ENCODE measurements at places on chromosomes 3 and 15.
A peak's percentile ranks its signal among the peaks of the same experiment; 100 is the strongest.

GRCh38 chr3:33006081-33006480, 54.6 kb downstream of the CCR4 start:
- DNase-seq = no peak

GRCh38 chr3:124620600-124621063, 109.6 kb upstream of the UMPS start:
- DNase-seq = no peak

DNA sequence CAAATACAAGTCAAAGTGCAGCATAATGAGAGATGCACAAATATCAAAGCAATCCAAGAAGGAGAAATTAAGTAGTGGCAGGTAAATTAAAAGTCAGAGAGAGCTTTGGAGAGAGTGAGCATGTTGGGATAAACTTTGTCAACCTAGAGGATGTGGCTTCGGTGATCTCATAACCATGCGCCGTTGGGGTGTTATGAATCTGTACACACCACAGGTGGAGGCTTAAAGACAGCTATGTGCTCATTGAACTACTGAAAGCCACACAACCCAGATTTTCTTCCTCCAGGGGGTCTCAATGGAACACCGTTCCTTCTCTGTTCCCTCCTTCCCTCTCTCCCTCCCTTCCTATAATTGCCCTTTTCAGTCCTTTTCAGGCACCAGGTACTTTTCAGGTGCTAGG, 52.0 kb downstream of the SUCNR1 start:
- no peak for DNase-seq

DNA sequence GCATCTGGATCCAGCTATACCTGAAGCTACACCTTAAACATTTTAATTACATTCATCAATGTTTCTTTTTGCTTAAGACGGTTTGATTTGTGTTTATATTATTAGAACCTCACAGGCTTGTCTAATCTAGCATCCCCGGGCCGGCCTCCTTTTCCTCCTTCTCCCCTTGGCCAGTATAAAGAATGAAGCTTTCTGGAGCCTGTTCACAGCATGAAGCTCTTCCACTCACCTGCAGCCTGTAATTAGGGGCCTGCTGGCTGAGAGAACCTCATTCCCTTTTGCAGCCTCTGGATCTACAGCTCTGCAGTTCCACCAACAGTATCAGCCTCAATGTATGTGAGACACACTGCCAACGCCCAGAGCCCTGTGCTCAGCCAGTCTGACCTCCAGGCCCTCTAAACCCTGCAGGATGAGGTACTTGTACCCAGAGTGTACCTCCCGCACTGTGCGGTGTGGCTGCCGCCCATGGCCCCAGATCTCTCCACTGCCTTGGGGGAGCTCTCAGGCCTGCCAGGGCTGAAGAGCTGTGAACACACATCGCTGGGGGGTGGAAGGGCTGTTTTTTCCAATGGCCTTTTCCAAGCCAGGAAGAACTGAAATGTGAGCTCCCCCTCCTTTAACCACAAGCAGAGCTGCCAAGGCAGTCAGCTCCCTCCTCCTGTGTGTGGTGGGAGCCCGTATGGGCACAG, 114.7 kb upstream of the ALDH1A3 start:
- DNase-seq = no peak

DNA sequence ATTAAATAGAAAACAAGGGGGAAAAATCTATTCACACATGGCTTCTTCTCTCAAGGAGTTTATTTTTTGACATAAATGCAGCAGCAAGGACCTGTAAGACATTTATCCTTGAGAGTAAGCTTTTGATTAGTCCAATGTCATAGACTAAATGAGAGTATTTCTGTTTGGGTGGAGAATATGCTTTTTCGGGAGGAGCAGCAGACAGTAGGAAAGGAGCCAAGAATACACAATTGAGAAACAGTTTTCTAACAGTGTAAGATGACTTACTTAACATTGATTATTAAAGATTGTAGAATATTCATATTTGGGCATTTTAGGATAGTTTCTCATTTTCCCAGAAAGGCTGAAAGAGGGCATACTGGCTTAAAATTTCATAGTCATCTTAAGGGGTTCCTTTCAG, 65.9 kb upstream of the PAQR5 start:
- DNase-seq = no peak

- DNase-seq = no peak
Measured at GRCh38 chr3:130276203-130276803, 69.2 kb upstream of the COL6A5 start.

- no peak for DNase-seq
Measured at GRCh38 chr3:84224262-84224661, 734.5 kb upstream of the CADM2 start.

DNA sequence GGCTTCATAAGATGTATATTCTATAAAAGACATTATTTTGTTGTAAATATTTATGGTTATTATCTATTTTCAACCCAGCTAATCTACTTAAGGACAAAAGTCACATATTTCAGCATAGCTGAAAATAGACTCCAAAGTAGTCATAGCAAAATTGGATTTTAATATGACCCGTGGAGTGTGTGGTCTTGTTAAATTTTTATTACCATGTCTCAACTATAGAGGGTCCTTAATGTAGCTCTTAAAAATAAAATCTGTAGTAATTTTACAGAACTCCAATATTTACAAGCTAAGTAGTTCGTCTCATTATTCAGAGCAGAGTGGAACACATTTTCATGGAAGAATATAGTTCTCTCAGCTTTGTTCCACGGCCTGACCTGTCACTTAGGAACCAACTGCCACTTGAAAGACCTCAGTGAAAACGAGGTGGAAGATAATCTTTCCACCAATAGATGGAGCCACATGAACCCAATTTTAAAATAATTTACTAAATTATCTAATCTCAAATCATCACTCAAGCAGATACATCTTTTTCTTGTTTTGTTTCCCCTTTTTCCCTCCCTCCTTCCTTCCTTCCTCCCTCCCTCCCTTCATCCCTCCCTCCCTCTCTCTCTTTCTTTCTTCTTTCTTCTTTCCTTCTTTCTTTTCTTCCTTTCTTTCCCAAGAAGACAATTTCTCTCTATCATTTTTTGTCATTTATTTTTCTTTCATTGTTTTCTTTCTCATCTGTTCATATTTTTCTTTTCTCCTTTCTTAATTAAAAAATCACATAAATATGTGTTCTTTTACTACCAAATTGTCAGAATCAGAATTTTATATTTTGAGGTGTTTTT, 97.2 kb downstream of the CLDN1 start:
- no peak for DNase-seq

GRCh38 chr3:29382409-29382808, 101.5 kb downstream of the RBMS3 start:
- no peak for DNase-seq

DNA sequence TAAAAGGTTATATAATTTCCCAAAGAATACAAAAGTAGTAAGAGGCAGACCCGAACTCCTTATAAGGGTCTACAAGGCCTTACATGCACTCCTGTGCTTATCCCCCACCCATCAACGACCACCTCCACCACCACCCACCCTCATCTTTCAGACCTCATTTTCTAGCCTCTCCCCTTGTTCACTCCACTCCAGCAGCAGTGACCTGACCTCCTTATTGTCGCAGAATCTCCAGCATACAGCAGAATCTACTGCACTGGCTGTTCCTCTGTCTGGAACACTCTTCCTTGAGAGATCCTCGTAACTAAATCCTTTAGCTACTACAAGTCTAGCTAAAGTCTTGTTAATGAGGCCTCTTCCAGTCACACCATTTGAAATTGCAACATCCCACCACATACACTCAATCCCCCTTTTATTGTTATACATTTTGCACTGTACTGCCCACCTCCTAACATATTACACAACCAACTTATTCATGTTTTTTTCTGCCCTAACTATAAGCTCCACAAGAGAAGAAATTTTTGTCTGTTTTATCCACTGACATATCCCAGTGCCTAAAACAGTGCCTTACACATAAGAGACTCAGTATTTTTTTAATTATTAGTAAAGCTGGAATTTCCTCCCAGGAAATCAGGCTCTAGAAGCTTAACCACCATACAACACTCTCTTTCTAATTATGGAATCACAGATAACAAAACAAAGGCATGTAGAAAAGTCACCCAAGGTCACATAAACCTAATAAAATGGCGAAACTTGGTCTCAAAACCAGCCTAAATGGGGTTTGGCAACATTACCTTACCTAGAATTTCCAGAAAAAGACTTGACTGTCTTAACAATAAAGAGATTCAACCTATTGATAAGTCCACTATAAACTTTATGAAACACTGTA, 40.2 kb downstream of the ZNF148 start:
- no peak for DNase-seq

DNA sequence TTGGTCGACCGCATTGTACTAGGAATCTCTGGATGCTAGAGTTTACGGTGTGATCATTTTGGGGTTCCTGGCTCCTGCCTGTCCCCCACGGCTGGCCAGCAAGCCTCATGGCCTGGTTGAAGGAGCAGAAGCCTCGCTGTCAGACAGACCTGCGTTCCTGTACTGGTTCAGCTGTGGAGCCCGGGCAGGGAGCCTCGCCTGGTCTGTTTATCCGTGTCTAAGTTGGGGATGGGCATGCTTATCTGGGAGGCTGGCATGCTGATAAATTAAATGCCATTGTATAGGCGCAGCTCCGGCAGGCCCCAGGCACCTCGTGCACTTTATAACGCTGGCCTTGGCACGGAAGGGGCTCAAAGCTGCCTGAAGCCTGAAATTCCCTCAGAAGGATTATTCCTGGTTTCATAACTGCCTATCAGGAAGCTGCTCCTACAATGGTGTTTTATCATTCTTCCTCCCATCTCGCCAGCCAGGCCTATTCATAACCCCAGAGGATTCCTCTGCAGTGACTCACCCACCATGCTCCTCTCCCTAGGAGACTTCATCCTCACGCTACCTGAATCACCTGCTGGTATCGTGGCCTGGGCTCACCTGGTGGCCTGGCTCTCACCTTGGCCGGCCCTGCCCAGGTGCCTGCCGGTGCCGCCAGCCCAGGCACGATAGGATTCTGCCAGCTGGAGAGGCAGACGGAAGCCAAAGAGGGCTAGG, 110.9 kb downstream of the ASB7 start:
- DNase-seq = no peak

DNA sequence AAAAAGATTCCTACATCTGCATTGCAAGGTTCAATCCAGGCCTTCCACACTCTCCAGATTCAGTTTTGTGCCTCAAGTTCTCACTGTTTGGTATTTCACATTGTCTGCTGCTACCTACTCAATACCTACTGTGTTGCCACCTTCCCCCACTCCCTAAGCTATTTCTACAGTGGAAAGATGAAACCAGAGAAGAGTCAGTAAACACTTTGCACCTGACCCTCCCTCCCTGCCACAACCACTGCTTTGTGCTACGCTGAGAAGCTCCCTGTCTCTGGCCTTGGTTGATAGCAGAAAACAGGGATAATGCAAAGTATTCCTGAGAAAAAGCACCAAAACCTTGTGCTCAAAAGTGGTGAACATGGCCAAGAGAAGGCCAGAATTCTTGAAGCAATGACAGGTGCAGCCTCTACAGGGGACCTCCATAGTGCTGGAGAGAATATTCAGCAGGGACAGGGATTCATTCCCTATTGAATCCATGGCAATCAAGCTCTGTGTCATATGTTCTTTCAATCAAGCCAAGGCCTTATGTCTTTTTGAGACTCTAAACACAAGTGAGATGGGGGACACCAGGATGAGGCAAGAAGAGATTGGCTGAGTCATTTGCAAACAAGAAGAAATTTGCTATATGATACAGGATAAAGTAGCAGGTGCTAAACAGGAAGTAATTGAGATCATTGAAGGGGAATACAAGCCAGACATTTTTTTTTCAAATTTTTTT, 83.5 kb upstream of the LIPC start:
- peak; percentile 9 for DNase-seq

- no peak for DNase-seq
Measured at GRCh38 chr15:79896131-79896633, 632 bp downstream of the MTHFS start.

DNA sequence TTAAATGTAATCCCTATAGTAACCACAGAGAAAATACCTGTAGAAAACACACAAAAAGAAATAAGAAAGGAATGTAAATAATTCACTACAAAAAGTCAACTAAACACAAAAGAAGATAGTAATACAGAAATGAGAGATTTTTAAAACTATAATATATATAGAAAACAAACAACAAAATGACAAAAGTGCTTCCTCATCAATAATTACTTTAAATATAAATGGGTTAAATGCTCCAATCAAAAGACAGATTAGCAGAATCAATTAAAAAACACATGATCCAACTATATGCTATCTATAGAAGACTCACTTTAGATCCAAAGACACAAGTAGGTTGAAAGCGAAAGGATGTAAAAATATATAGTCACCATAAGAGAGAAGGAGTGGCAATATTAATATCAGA, 45.8 kb downstream of the FRMD5 start:
- no peak for DNase-seq

GRCh38 chr3:72386327-72387000, 461.8 kb downstream of the SHQ1 start:
- no peak for DNase-seq

DNA sequence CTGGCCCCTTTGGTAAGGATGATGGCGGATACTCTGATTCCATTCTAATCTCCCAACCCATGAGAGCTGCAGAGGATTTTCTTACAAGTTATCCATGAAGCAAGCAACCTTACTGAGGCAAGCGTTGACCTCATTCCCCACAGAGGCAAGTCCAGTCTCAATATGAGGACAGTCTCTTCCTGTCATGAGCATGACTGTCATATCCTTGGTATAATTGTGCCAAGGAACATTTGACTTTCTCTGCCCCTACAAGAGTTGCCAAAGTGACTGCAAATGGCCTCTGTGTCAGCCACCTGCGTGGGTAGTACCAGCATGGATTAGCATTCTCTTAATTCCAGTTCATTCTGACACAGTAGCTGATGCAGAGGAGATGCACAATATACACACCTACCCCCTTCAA, 71.2 kb upstream of the TMEM158 start:
- DNase-seq = no peak

- no peak for DNase-seq
Measured at GRCh38 chr15:71496336-71496955, 313.9 kb upstream of the NR2E3 start.

DNA sequence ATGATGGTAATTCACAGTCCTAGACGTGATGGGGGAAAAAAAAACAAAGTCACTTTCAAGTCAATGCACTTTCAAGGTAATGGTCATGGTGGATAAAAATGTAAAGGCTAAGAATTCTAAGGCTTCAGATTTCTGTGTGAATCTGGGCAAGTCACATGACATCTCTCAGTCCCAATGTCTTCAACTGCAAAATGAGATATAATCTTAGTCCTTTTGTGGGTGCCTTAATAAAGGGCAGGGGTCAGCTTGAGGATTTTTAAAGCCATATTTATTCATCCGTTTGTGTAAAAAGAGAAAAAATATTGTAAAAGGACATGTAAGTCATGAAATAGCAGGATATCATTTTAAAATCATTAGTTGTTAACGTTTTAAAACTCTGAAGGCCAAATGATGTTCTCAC, 83.5 kb downstream of the ADAMTS9 start:
- DNase-seq = no peak
